ENCODE measurements at places on chromosomes 5 and 9.

- DNase-seq, result no peak
Observed at GRCh38 chr5:129398026-129398678, 61.9 kb upstream of the ADAMTS19 start.

GRCh38 chr5:10789726-10790125 is 28.7 kb upstream of the DAP start:
- no peak for DNase-seq

- DNase-seq, result no peak
Observed at GRCh38 chr9:129141066-129142041, 30.1 kb downstream of the PTPA start.

GRCh38 chr5:152349683-152350526 is 55.2 kb downstream of the NMUR2 start:
- DNase-seq, result peak; percentile 29
